ENCODE measurements at places on chromosomes 11 and 22. TPM values are rescaled to one million over a fixed set of nuclear protein-coding genes. Genes with fewer than 3 reads are reported as not detected.

DNA sequence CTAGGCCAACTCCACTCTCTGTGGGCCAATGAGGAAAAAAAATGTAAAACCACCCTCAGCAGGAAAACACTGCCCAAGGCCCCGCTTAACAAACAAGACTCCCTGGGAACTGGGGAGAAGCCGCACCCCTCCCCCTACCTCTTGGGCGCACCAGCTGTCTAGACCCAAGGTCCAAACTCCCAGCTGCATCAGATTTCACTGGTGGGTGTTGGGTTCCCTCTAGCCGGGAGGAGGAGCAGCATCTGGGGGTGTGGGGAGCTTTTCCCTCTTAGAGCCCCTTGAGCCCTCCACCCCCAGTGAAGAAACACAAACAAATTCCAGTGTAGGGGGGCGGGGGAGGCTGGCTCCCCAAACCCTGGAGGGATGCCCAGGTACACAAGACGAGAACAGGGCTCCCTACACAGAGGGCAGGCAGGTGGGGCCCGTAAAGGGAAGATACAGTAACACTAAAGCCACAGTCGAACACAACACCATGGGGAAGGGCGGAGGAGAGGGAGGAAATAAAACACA is 64.9 kb downstream of the NECTIN1 start:
- no peak for DNase-seq

LRRC74B gene
- polyA plus RNA-seq = not detected

GLYATL2 gene
- 0.35 TPM for polyA plus RNA-seq

DNA sequence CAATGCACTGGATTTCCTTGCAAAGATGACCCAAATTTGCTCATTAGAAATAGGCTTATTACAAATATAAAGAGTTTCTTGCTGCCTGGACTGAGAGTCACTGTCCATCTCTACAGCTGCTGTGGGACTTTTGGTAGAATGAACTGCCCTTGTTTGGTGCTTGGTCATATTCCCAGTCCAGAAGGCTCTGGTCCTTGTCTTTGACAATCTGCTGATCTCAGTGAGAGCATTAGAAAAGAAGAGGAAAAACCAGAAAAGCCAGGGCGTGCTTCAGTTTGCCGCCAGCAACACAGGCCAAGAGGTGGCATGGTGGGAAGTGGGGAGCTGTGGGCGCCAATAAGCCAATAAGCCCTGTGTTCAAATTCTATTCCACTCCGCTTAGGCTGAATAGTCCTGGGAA is 48.2 kb upstream of the PARVA start:
- DNase-seq = no peak

GRCh38 chr22:41757502-41757901 is 43.0 kb upstream of the CCDC134 start:
- DNase-seq = no peak

DNA sequence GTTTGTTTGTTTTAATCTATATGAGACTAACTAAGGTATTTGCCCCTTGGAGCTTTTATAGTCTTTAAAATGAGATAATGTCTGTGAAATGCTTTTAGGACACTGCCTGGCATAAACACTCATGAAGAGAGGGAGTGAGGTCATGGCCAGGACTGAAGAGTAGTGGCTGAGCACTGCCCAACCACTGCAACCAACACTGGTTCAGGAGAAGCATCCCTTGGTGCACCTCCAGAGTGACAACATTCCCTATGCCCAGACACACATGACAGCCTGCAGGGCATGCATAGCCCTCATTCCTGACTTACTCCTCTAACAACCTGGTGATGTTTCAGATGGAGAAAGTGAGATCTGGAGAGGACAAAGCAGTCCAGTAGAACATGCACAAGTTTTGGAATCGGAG is 36.1 kb downstream of the ME3 start:
- DNase-seq = no peak

FOXRED2 gene
- 10.9 TPM for polyA plus RNA-seq

- DNase-seq = peak; percentile 2
Observed at GRCh38 chr11:113773092-113773415, 438 bp downstream of the ZW10 start.

PATE2 gene
- polyA plus RNA-seq = not detected

SEPTIN3 gene
- polyA plus RNA-seq = 0.49 TPM

DNA sequence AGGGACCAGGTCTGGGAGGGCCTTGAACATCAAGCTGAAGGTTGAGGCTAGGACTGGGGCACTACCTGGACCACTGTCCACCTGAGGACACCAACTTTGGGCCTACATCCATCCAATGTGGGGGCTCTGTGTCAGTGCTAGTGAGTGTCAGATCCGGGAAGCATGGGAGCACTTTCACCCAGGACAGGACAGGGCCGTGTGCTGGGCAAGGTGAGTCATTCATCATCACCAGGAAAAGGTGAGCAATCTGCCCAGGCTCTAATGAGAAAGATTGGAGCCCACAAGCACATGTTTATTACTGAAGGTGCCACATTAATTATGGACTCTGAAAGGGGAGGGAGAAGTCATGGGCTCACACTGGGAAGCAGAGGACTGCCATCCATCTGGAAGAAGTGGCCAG is 39.7 kb upstream of the DRD2 start:
- DNase-seq = no peak

GRCh38 chr22:50548040-50548920 is 2.6 kb downstream of the KLHDC7B start:
- no peak for DNase-seq

GRCh38 chr11:126879516-126879915 is 121.1 kb downstream of the KIRREL3 start:
- DNase-seq = no peak
